ENCODE measurements at places on chromosomes 3 and 15.

GRCh38 chr3:78258798-78259197 is 1218.9 kb downstream of the ROBO2 start:
- no peak for DNase-seq

DNA sequence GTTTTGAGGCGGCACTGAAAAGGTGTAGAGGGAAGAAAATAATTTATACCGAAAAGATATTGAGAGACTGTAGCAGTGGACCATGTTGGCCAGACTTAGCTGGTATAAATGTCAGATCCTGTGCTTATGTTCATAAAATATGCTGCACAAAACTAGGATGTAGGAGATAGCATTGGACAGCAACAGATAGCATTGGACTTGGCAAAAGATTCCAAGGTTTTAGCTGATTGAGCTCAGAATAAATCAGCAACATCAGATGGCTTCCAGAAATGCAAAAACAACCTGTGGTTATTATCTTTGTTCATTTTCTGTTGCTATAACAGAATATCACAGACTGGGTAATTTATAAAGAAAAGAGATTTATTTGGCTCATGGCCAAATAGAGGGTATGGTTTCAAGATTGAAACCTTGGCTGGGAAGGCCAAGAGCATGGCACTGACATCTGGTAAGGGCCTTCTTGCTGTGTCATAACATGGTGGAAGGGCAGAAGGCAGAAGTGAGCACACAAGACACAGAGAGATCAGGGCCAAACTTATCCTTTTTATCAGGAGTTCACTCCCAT is 34.7 kb downstream of the SLC28A1 start:
- DNase-seq: no peak

GRCh38 chr3:99960941-99961340 is 143.3 kb downstream of the CMSS1 start:
- no peak for DNase-seq

DNA sequence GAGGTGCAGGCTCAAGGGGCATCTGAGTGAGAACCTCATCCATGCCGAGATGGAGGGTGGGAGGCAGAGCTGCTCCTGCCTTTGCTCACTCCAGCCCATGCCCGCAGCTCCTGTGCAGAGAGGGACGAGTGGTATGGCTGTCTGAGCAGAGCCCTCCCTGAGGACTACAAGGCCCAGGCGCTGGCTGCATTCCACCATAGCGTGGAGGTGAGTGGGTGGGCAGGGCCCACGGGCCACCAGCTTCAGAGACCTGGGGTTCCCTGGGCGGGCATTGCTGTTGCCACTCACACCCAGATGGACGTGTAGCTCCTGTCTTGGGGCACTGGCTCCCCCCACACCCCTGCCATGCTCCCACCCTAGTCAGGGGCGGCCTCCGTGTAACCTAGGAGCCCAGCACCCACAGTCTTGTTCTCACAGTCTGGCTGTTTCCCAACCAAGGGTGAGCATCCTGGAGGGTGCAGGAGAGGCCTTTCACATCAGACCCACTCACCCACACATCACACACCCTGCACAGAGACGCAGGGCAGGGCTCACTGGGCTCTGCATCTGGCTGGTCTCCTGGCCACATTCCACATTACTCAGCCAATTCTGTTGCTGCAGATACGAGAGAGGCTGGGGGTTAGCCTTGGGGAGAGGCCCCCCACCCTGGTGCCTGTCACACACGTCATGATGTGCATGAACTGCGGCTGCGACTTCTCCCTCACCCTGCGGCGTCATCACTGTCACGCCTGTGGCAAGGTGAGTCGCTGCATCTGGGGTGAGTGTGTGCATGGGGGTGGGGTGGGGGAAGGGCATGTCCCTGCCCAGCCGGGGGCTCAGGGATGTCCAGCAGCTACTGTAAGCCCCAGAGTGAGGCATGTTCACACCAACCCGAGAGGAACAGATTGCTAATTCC is 25.3 kb upstream of the NR2C2 start:
- DNase-seq: no peak

GRCh38 chr15:43989938-43990337 is 163.1 kb downstream of the WDR76 start:
- DNase-seq: no peak

DNA sequence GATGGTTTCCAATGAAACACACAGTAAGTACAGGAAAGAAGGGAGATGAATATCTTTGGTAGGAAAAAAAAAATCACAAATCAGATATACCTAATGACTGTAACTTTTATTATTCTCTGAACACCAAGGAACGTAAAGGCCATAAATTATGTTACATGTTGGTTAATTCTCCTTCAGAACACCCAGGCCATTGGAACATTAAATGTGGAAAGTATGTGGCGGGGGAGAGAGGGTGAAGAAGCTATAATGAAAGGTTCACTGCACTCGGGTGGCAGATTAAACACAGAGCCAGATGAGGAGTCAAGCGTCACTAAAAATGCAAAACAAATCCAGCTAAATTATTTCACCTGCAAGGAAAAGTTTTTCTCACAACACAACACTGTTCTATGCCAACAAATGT is 193.8 kb downstream of the FHIT start:
- DNase-seq: no peak

DNA sequence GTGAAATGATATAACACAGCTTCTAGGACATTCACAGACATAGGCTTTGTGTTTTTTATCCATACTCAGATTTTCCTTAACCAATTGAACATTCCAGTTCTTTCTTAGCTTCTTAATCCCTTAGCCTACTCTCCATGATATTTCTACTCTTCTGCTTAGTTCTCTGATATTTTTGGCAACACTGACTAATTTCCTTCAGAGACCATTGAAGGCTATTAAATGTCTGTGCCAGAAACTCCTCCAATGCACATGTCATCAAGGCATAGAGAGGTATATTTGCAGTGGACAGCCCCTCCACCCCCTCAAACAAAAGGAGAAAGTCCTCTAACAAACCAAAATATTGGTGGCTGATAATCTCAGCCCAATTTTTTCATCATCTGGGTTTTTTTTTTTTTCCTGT is 105.9 kb upstream of the TSC22D2 start:
- no peak for DNase-seq

DNA sequence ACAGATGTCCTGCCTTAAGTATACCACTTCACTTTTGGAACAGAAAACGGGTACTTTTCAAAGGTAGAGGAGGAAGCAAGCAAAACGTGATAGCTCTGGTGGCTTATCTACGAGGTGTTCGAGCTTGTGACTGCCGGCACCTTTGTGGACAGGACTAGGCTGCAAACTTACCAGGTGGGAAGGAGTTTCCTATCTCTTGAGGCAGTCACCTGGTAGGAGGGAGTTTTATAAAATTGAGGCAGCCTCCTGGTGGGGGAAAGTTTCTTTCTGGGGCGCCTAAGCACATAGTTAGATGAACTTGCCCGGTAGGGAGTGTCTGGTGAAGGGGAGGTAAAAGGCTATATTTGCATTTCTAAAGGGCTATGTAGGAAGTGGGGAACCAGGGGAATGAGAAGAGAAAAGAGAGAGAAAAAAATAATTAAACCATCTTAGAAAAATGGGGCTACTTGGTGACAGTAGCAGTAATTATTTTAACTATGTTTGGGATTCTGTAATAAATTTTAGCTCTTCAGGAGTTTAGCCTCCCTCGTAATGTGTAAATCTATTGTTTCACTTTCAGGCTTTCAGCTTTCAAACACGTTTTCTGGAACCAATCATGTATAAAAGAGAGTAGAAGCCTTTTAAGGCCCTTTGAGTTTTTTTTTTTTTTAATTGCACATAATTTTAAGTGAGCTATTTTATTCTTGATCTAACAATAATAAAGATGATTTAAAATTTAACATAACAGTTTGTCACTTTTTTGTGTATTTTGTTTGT is 131.0 kb downstream of the IL5RA start:
- DNase-seq: no peak

DNA sequence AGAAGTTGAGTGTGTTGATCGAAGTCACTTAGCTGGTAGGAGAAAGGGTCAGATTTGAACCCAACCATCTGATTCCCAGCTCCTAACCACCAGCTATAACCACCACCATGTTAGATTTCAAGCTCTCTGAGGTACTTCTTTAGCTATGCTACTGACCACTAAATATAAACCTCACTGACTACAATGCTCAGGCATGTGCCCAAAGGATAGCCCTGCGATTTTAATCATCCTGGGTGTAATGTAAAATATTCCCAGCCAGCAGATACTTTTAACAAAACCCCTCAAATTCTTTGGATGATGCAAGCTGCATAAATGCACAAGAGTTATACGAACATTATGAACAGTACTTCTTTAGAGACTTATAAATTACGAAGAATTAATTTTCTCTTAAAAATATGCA is 115.2 kb upstream of the TSC22D2 start:
- no peak for DNase-seq

DNA sequence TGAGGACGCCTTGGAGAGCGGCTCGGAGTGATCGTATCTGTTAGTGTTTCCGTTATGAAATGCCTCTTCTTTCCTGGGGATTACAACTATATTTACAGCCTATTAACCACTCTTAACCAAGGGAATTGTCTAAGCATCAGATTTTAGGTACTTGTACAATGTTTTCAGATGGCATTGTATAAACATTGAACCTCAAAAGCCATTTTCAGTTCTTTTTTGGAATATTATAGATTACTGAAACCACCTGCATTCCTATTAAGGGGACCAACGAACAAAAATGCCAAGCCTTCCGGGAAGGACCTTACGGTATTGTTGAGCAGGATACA is 1.1 kb downstream of the NEO1 start:
- DNase-seq: no peak

GRCh38 chr3:125033135-125033534 is 22.7 kb downstream of the HEG1 start:
- DNase-seq: no peak

GRCh38 chr3:135456108-135456790 is 509.3 kb upstream of the PPP2R3A start:
- DNase-seq: no peak

- DNase-seq: no peak
These were observed 175.8 kb downstream of the VGLL4 start for GRCh38 chr3:11467875-11468274.

DNA sequence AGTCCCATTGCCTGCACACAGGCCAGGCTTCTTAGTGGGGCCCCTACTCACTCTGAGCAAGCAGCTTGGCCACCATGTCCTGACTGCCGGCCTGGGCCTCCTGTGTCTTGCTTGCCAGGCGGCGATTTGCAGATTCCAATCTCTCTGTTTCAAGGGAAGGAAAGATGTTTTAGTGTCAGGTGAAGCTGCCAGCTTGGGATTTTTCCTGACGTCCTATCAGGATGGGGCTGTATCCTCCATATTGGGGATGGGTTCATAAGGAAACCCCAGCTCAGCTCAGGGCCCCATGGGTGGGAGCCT is 8.5 kb downstream of the AMOTL2 start:
- no peak for DNase-seq

GRCh38 chr3:128112357-128112968 is 11.1 kb downstream of the RUVBL1 start:
- no peak for DNase-seq

DNA sequence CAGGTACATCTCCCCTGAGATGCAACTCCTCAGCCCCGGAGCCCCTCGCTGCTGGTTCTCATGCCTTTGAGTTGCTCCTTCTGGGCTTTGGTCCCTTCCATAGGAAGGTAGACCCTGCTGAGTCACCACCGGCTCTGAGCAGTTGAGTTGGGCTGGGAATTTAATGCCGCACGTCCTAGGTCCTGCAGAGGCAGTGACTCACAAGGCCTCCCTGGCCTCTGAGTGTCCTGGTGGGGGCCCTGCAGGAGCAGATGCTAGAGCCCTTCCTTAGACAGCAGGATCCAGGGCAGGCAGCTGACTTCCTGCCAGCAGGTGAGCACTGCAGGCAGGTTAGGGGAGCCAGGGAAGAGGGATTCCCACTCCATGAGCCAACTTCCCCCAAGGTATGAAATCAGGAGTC is 5.5 kb upstream of the NTRK3 start:
- DNase-seq: no peak

DNA sequence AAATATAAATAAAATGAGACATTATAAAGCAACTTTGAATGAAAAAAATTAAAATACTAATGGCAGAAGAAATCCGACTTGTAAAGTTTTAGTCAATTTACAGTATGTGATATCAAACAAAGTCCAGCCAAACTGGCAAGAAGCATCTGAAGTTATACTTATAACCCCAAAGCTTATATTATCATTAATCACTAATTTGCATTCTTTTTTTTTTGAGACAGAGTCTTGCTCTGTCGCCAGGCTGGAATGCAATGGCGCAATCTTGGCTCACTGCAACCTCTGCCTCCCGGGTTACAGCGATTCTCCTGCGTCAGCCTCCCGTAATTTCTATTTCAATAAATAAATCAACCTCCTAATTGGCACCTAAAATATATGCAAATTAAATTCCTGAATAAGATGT is 80.1 kb downstream of the AQR start:
- DNase-seq: no peak

DNA sequence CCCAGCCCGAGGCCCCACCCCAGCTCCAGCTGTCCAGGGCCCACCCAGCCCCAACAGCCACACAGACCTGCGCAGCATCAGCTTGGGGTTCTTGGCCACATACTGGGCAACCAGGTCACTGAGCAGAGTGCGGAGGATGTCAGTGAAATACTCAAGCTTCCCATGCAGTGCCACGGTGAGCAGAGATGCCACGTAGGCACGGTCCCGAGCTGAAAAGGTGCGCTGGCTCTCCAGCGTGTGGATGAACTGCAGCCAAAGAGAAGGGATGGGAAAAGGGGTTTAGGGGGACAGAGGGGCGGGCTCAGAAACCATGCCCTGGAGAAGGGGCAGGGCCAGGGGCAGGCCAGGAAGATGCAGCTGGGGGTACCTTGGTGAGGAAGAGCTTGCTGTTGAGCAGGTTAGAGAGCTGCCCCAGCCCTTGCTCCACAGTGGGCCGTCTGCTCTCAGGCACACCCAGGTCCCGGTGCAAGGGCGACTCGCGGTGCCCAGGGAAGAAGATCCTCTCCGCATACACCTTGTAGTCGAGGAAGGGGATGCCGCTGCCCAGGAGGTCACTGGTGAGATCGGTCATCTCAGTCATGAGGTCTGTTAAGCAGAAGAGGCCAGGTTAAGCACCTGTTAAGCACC is 17.4 kb downstream of the PLXNB1 start:
- no peak for DNase-seq

GRCh38 chr3:15936312-15936711 is 138.5 kb upstream of the ANKRD28 start:
- DNase-seq: no peak

- DNase-seq: no peak
These were observed 43.6 kb downstream of the TBC1D2B start for GRCh38 chr15:78033864-78034263.

DNA sequence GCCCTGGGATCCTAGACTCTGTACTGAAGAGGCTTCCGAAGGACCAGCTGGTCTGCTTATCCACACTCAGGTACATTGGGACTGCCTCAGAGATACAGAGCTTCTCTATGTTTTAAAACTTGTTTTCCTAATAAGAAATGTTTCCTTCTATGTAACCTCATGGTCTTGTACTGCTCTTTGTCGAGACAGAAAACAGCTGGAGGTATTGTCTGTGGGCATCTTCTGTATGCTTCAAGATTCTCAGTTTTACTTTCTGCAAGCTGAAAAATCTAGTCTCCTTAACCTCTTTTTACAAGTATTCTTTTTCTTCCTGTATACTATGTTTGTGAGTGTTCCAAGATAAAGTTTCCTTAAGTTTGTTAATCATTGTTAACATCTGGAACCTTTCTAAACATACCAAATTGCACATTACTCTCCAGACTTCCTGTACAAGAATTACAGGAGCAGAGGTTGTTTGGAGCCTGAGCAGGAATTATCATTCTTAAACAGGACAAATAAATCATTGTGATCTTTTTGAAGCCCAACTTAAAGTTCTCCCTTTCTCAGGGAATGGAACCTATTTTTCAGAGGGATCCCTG is 358.3 kb upstream of the CFAP20DC start:
- DNase-seq: no peak

- DNase-seq: no peak
These were observed 459.6 kb downstream of the NLGN1 start for GRCh38 chr3:173857154-173857553.

GRCh38 chr15:39855400-39855799 is 64.7 kb downstream of the GPR176 start:
- no peak for DNase-seq

Measured in GOT3 (cell line).